ENCODE measurements at places on chromosomes 16 and 17.

- no peak for DNase-seq
Observed at GRCh38 chr17:43468691-43469139, 15.1 kb upstream of the DHX8 start.

DNA sequence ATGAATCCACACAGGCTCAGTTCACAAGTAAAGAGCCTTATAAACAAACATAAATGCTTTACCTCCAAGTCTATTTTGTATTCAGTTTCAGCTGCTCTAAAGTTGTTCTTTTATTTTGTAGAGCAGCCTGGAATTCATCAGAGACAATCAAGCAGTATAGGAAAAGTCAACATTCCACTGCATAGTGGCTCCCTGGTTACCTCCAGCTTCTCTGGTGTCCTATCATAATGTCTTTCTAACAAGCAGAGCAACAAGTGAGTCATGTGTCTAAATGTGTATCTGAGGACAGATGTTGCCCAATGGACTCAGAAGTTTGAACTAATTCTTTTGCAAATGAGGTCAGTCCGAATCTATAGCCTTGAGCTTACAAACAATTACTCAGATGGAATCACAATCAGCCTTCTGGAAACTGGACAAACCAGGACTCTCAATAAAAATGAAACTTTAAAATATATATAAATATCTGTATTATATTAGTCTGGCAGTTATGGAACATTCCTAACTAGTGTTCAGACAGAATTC, 292.0 kb upstream of the TOM1L1 start:
- DNase-seq = no peak

GRCh38 chr17:34499576-34499975, 79.8 kb upstream of the TMEM132E start:
- DNase-seq = no peak

DNA sequence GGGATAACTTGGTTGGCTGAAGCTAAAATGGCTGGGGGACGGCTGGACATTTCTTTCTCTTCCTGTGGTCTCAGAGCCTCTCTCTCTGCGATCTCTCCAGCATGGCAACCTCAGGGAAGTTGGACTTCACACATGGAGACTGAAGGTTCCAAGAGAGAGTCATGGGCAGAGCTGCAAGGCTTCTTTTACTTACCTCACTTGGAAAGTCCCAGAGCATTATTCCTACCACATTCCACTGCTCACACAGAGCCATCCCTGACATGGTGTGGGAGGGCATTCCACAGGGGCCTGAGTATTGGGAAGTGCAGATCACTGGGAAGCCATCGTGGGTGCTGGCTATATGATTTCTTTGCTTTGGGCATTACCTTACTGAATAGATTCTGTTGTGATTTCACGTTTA, 9.8 kb upstream of the SLC6A2 start:
- no peak for DNase-seq

GRCh38 chr17:17326275-17326875, 23.2 kb downstream of the NT5M start:
- no peak for DNase-seq

- peak; percentile 14 for DNase-seq
Observed at GRCh38 chr17:32445074-32445415, 735 bp downstream of the PSMD11 start.

DNA sequence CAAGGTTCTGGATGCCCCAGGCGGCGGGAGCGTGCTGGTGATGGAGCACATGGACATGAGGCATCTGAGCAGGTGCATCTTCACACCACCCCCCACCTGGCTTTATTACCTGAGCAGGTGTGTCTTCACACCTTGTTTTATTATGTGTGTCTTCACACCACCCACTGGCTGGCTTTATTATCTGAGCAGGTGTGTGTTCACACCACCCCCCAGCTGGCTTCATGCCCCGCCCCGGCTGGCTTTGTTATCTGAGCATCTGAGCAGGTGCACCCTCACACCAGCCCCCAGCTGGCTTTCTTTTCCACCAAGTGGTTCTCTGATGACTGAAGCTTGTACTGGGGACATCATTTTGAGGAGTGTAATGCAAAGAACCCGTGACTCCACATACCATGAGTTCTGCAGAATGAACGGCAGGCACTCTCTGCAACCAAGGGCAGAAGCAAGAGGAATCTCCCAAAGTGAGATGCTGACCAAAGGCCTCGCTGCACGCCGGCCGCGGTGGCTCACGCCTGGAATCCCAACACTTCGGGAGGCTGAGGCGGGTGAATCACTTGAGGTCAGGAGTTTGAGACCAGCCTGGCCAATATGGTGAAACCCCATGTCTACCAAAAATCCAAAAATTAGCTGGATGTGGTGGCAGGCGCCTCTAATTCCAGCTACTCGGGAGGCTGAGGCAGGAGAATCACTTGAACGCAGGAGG, 2.6 kb downstream of the FN3KRP start:
- no peak for DNase-seq

GRCh38 chr17:82316651-82317393, 586 bp downstream of the CD7 start:
- no peak for DNase-seq

- DNase-seq = peak; percentile 81
Observed at GRCh38 chr17:143785-144281, 6.5 kb downstream of the SCGB1C2 start.

GRCh38 chr17:61411261-61412142, 11.9 kb downstream of the TBX2 start:
- no peak for DNase-seq

DNA sequence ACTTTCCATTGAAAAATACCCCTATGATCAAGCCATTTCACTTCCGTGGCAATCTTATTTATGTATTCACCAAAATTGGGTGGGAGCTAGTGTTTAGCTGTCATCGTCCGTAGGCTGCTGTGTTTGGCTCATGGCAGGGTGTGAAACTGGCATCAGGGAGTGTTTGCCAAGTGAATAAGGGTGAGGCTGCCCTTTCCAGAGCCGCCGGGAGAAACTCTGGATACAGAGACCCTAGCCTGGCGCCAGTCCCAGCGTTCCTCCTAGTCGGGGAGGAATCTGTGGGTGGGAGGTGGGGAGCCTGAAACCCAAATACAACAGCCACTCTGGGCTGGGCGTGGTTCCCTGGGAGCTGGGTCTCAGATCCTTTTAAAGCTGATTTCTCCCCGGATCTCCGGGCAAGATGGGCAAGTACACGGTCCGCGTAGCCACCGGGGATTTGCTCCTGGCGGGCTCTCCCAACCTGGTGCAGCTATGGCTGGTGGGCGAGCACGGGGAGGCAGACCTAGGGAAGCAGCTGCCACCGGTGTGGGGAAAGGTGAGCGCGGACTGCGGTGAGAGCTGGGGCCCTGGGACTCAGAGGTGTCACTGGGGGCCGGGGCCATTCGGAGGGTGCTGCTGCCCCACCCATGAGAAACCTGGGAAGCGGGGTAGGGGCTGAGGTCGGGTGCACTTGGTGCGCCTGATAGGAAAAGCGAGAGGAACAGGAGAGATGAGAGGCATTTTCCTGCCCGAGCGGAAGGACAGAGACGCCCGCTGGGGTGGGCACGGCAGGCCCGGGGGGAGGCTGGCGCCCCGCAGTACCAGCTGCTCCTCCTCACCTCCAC, 62.1 kb upstream of the TEKT1 start:
- no peak for DNase-seq

GRCh38 chr16:31023627-31024226, 9.6 kb upstream of the STX4 start:
- DNase-seq = no peak

GRCh38 chr16:11551842-11552241, 34.9 kb downstream of the LITAF start:
- DNase-seq = no peak

- no peak for DNase-seq
Observed at GRCh38 chr17:78226759-78227454, 4.5 kb upstream of the TMEM235 start.

- no peak for DNase-seq
Observed at GRCh38 chr17:44444735-44445105, 55.3 kb upstream of the ITGA2B start.

GRCh38 chr17:48002916-48003416, 32.1 kb downstream of the CDK5RAP3 start:
- DNase-seq = no peak

GRCh38 chr17:49240619-49241018, 10.0 kb upstream of the PHOSPHO1 start:
- DNase-seq = no peak

DNA sequence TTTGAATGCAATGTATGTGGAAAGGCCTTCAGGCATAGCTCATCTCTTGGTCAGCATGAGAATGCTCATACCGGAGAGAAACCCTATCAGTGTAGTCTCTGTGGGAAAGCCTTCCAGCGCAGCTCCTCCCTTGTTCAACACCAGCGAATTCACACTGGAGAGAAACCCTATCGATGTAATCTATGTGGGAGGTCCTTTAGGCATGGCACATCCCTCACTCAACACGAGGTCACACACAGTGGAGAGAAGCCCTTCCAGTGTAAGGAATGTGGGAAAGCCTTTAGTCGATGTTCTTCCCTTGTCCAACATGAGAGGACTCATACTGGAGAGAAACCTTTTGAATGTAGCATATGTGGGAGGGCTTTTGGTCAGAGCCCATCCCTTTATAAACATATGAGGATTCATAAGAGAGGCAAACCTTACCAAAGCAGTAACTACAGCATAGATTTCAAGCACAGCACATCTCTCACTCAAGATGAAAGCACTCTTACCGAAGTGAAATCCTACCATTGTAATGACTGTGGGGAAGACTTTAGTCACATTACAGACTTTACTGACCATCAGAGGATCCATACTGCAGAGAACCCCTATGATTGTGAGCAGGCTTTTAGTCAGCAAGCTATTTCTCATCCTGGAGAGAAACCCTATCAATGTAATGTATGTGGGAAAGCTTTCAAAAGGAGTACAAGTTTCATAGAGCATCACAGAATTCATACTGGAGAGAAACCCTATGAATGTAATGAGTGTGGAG, 24.7 kb downstream of the ZFP90 start:
- no peak for DNase-seq

- no peak for DNase-seq
Observed at GRCh38 chr17:29505836-29506235, 61.0 kb downstream of the ABHD15 start.

DNA sequence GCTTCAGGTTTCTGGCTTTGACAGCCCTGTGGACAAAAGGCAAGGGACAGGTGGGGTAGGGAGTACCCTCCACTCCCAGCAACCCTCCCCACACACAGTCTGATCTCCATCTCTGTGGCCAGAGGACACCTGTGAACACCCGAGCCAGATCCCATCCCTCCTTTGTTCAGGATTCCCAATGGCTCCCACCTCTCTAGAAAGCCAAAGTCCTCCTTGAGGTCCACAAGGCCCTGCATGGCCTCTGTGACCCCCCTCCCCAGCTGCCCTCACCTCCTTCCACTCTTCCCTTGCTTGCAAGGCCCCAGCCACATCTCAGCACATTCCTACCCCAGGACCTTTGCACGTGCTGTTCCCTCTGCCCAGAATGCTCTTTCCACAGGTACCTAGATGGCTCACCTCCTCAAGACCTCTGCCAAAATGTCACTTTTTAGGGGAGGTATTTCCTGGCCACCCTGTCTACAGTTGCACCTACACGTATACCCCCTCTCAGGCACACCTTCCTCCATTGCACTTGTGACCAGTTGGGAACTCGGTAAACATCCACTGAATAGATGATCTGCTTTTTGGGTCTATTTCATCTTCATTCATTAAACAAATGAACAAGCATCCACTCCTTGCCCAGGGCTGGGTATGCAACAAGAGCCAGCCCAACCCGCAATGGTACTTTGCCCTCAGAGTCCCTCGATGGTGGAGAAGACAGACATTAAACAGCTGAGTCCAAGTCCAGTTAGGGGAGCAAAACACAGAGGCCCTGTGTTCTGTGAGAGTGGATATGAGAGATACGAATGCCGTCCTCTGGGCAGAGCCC, 107.0 kb downstream of the CRLF3 start:
- DNase-seq = no peak

DNA sequence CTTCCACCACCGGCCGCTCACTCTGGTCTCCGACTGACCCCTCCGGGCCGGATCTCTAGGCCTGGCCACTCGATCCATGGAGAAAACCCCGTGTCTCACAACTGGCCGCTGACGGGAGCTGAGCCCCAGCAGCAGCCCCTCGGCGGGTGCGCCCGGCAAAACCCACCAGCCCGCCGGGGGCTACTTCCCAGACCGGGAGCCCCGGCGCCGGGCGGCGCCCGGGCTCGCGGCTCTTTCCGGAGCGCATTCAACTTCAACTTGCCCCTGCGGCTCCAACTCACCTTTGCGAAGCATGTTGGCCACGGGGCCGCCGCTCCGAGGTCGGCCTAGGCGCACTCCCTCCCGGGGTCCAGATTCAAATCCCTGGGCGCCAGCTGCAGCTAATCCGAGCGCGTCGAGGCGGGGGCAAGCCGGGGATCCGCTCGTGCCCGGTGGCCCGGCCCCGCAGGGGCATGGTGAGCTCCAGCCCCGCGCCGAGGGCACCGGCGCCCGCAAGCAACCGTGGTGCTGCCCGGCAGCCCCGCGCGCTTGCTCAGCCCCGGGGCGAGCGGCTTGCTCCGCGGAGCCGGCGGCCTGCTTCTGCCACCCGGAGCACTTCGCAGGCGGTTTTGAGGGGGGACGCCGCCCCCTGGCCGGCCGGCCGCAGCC, 438 bp downstream of the RTN4RL1 start:
- no peak for DNase-seq

DNA sequence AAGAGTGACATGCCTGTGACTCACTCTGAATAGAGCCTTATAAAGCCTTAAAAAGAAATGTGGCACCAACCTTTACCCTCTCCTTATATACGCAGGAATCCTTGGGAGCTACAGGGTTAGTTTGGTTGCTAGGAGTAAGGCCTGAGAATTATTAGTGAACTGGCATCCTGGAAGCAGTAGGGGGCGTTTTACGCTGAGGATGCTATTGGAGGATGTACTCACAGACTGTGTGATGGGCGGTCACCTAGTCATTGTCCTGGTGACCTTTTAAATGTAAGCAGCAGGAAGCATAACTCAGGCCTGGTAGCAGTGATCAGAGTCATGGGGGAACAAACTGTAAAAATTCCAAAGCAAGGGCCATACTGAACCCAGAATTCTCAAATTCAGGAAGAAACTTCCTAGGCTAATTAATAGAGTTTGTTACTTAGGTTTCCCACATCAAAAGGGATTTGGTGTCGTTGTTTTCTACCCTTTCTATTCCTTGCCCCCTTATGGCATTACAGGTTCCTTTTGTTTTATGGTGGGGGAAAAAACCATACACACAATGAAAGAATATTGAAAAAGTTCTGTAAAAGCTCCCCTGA, 153.8 kb downstream of the SNX11 start:
- no peak for DNase-seq

All from activated T-cell treated with anti-CD3 and anti-CD28 coated beads for 1 hour (primary cell).